HepG2 (cell line): ENCODE measurements at places on chromosomes 4 and X. TPM values are rescaled to one million over a fixed set of nuclear protein-coding genes. Genes with fewer than 3 reads are reported as not detected.

The HERC5 gene
- 0.29 and 0.33 TPM in 2 replicates for total RNA-seq

- no peaks in the 10 kb centered on the region for H3K27me3 ChIP-seq
- no peak for DNase-seq
- no peak overlapping the region for H3K27ac ChIP-seq
Measured at GRCh38 chr4:93237521-93237920, 591.0 kb upstream of the ATOH1 start.

DNA sequence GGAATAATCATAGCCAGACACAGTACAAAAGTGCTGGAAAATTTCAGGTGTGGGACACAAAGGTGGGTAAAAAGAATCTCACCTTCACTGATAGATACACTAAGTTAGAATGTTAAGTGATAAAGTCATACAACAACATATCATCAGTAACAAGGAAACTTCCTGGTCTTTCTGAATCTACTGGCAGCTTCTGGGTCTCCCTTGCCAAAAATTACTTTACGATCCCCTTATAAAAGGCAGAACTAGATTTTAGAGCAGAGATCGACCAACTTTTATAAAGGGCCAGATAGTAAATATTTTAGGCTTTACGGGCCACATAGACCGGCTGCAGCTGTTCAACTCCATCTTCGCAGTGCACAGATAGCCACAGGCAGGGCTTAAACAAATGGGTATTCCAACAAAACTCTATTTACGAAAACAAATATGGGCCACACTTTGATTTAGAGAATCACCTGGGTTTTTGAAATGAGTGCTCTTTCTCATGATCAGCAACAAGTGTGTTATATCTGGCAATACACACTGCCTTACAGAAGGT, 159.9 kb downstream of the AASDH start:
- no peak overlapping the region for H3K27ac ChIP-seq
- no peak overlapping the region for H3K4me3 ChIP-seq
- DNase-seq: no peak
- H3K27me3 ChIP-seq: no peaks in the 10 kb centered on the region

DNA sequence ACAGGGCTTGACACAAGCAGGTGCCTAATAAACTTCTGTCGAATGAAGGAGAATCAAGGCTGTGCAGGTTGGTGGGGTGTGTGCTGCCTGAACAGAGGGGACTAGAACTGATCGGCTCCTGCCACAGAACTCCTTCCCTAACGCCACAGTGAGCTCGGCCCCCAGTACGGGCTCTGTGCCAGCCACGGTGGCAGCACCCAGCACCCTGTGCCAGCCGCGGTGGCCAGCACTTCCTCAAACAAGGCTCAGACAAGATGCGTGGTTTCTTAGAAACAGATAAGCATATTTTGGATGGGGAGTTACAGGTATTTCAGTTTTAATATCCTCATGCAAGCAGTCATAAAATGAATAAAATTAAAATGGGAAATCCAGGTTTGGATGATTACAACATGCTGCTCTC, 26.0 kb upstream of the C4orf50 start:
- no peak for DNase-seq
- no peaks in the 10 kb centered on the region for H3K36me3 ChIP-seq
- no peak overlapping the region for H3K4me3 ChIP-seq
- no peaks in the 10 kb centered on the region for H3K4me1 ChIP-seq

- no peak overlapping the region for H3K4me3 ChIP-seq
- no peaks in the 10 kb centered on the region for H3K27me3 ChIP-seq
- H3K4me1 ChIP-seq: no peaks in the 10 kb centered on the region
- no peak for DNase-seq
Measured at GRCh38 chrX:43018031-43018430, 240.1 kb upstream of the PPP1R2C start.
